Dorsolateral prefrontal cortex (tissue), 122 donors: ENCODE measurements at places on chromosomes 16 and 17.

GRCh38 chr17:43818966-43819365 lies 14.0 kb downstream of the MPP3 start:
- DNase-seq: no peak

DNA sequence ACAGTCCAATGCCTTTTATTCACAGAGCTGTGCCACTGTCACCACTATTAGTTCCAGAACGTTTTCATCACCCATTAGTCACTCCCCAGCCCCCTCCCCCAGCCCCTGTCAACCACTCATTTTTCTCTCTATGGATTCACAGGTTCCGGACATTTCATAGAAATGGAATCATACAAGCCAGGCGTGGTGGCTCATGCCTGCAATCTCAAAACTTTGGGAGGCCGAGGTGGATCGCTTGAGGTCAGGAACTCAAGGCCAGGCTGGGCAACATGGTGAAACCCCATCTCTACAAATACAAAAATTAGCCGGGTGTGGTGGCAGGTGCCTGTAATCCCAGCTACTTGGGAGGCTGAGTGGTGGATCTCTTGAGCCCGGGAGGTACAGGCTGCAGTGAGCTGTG lies 759 bp upstream of the PAM16 start:
- DNase-seq: no peak

- no peak for DNase-seq
These were observed 26.4 kb downstream of the CASKIN2 start for GRCh38 chr17:75488693-75489510.

DNA sequence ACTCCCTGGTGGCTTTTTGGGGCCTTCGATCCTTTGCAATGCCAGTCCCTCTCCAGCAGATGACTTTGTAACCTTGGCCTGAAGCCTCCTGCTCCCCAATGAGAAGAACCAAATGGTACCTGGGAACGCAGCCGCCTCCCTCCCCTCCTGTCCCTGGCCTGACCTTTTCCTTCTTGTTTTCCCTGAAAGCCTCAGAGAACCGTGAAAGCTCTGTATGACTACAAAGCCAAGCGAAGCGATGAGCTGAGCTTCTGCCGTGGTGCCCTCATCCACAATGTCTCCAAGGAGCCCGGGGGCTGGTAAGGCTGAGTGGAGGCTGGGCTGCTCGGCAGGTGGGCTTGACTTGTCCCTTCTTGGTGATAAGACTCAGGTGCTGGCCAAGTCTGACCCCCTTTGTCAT lies 88.0 kb downstream of the SDR42E1 start:
- DNase-seq: no peak

GRCh38 chr17:45925311-45925710 lies 31.0 kb downstream of the MAPT start:
- no peak for DNase-seq

- no peak for DNase-seq
These were observed 26.0 kb downstream of the ZDHHC7 start for GRCh38 chr16:84985079-84986065.

DNA sequence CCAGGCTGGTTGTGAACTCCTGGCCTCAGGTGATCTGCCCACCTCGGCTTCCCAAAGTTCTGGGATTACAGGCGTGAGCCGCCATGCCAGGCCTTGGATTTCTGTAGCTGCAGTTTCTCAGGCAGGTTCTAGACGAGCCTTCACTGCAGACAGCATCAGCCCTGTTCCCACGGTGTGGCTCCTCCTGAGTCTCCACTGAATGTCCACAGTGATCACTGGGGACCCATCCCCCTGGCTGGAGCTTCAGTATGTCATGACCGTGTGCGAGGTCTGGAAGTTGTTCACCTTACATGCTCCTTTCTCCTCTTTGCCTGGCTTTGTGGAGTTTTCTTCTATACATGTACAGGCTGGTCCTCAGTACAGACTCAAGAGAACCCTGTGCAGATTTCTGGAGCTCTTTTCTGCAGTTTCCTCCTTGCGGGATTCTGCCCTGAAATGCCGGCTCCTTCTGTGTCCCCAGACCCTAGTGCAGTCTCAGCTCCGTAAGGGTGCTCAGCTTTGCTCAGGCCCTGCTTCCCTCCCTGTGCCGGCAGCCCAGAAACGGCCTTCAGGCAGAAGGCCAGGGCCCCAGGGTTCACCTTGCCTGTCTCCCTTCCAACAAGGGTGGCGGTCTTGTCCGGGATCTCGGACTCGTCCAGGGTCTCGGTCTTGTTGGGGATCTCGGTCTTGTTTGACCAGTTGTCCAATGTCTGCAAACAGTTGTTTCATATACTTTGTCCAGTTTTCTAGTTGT lies 14.3 kb upstream of the FASN start:
- DNase-seq: no peak

GRCh38 chr17:41440531-41441033 lies at the start of gene KRT38:
Gene KRT38 (minus strand): TSS chr17:41440983. CDS start chr17:41440921, 62 bp downstream.
- DNase-seq: no peak

GRCh38 chr16:67441907-67442306 lies 11.0 kb downstream of the HSD11B2 start:
- no peak for DNase-seq

DNA sequence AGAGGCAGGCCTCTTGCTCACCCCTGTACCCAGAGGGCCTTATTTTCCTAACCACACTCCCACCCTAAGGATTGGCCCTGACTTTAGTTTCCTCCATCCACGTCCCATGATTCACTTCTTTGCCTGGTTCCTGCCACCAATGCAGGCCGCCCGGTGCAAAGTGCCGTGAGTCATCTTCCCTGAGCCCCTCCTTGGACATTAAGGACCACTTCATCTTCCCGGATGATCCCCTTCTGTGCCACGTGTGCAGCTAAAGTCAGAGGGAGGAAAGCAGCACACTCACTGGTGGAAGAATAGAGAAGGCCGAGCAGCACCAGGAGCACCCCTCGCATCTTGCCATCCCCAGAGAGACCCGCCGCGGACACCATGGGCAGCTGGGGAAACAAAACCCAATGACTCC lies 1.4 kb downstream of the PRSS54 start:
- no peak for DNase-seq

DNA sequence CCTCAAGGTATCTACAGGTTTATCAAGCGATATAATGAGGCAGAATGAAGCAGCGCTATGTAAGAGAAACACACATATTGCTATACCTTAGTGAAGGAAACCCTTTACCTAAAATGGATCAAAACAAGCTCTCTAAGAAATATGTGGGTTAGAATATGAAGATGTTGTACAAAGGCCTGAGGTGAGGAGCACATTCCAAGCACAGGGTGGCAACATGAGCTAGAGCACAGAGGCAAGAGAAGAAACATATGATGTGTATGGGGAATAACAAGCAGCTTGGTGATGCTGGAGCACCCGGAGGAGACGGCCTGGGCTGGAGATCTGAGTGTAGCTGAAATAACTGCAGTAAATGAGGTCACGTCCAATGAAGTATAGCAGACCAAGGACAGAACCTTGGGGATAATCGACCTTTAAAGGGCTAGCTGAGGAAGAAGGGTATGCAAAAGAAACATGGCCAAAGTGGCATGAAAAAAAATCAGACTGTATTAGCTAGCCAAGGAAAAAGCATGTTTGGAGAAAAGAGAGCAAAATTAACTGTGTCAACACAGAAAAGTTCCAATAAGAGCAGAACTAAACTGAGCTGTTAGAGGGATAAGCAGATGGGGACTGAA lies 44.0 kb downstream of the MARVELD3 start:
- no peak for DNase-seq

GRCh38 chr17:19336938-19337711 lies 25.4 kb downstream of the B9D1 start:
- peak; percentile 74 for DNase-seq

DNA sequence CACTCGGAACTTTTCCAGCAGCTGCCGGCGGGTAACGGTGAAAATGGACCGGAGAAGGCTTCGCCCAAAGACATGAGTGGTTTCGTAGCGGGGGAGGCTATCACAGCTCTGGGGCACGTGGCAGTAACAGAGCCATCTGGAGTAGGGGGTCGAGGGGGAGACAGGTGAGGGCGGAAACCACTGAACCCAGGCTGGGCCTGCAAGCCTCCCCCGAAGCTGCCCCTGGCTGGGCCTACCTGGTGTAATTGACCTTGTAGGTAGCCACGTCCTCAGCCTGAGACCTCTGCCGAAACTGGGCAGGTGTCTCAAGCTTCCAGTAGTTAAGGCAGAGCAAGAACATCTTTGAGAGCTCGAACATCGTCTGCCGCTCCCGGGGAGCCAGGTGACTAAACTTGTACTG lies 1.9 kb downstream of the KAT2A start:
- no peak for DNase-seq

GRCh38 chr17:1548032-1548431 lies 14.6 kb downstream of the PITPNA start:
- no peak for DNase-seq

DNA sequence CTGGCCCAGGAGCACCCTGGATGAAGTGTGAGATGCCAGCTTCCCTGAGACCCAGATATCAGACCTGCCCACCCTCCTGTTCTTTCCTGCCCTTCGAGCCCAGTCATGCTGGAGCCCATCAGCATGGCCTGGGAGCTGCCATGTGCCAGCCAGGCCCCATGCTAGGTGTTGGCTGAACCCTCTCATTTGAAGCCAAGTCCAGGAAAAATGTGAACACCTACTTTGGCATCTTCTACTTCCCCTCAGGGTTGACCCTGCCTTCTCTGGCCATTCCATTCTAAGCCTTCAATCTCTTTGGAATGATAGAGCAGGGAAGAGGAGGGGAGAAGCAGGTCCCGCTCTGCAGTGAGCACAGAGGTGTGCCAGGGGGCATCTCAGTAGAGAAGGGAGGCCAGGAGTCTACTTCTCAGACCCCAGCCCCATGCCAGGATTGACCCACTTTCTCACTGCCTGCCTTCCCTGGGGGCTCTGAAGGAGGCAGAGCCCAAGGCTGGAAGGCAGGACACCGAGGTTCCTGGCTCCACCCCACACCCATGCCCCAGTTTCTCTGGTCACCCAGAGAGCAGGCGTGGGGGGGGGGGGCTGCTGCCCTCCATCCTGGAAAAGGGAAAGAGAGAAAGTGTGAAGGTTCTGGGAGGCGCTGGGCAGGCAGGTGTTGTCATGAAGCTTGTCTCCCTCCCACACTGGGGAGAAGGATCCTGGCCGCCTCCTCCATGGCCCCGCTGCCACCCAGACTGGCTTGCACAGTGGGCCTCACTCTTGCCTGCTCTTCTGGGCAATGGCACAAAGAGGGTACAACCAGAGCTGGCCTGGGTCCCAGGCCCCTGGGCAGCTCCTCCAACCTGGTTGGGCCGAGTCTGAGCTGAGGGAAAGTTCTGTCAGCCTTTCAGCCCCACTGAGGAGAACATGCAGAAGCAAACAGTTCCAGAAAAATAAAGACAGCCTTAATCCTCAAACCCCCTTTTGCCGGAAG lies 9.3 kb downstream of the HDAC5 start:
- DNase-seq: peak; percentile 37

DNA sequence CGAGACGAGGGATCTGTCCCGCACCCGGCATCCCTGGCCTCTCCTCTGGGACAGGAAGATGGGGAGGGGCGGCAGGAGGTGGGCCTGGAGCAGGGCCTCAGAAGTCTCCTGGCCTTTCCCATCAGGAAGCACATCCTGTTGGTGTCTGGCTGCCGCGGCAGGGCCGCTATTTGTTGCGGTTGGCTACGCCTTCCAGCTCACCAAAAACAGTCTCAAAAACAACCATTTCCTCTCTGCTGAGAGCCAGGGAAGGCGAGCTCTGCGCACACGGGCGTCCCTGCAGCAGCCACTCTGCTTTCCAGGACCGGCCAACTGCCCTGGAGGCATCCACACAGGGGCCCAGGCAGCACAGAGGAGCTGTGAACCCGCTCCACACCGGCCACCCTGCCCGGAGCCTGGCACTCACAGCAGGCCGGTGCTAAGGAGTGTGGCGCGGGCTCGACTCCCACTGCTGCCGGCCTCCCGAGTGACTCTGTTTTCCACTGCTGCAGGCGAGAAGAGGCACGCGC lies at the start of gene TMEM204:
TMEM204 (plus strand) TSS at position 224 of the 509 bp plus-strand sequence. CDS start 610 bp downstream, outside the sequence.
- no peak for DNase-seq

GRCh38 chr16:82185012-82185411 lies 15.0 kb upstream of the MPHOSPH6 start:
- no peak for DNase-seq

DNA sequence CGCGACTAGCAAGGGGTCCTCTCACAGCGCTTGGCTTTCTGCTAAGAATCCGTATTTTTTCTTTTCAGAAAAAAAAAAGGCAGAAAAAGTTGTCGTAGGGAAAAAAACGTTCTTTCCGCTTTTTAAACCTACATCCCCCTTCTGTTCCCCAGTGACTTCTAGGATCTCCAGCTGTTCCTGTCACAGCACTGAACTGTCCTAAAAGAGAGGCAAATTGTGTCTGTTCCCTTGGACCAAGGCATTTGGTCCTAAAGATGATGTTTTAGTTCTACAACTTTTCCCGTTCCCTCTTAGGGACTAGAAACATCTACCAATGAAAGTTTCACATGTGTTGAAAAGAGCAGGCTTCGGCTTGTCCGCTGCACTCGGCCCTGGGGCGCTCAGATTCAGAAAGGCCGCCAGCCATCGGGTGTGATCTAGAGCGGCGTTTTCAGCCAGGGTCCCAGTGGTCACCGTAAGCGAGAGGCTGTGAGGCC lies 100.7 kb upstream of the CHMP6 start:
- DNase-seq: peak; percentile 12

- DNase-seq: no peak
These were observed 90.4 kb downstream of the AHSP start for GRCh38 chr16:31618130-31618529.

GRCh38 chr16:77696149-77696548 lies 26.2 kb upstream of the NUDT7 start:
- no peak for DNase-seq
